ENCODE measurements at places on chromosomes 1 and 21.

GRCh38 chr1:66464802-66465201 lies 69.2 kb upstream of the SGIP1 start:
- no peak for DNase-seq

- DNase-seq = no peak
These were observed 137.8 kb downstream of the KIF26B start for GRCh38 chr1:245292553-245292952.

GRCh38 chr1:156766298-156767100 lies 836 bp upstream of the PRCC start:
- DNase-seq = no peak

- DNase-seq = no peak
These were observed 60.2 kb downstream of the ODF2L start for GRCh38 chr1:86335916-86336315.

DNA sequence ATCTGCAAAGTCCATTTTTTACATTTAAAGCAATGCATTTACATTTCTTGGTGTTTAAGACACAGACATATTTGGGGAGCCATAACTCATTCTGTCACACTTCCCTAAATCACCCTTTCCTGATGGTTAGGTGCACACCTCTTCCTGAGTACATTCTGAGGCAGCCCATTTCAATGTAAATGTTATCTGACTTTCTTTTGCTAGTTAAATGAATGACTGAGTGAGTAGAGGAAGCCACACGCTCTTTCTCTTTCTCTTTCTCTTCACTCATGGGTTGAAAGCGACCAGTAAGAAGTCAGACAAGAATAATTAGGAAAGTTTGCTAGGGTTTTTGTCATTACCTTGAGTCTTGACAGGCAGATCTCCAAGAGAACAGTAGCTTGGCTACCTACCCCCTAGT lies 143.1 kb downstream of the S1PR1 start:
- DNase-seq = no peak

DNA sequence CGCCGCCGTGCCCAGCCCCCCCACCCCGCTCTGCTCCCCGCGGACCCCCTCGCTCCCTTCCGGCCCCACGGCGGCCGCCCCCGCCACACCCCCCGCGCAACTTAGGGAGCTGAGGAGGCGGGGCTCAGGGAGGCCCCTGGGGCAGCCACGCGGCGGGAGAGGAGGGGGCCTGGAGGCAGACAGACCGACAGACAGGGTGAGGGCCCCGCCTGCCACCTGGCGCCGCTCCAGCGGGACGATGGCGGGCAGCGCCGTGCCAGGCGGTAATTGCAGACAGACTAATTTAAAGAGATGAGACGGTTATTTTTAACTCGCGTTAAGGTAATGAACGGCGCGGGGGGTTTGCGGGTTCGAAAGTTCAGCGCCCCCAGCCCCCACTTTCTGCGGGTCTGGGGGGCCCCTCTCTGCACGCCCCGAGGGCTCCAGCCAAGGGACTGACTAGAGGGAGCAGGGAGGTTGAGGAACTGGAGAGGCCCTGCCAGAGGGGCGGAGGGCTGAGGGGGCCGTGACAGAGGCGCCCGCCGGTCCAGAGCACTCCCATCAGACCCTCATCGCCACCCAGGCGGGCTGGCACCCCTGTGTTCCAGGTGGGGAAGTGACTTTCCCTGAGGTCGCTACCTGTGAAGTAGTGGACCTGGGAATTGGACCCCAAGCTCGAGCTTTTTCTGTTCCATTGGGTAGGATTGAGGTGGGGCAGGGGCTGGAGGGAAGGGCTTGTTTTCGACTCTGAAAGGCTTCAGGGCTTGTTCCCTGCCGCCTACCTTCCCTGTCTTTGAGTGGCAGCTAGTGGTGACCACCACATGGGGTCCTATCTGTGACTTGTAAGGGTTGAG lies 5.4 kb downstream of the FOXO6 start:
- DNase-seq = no peak

DNA sequence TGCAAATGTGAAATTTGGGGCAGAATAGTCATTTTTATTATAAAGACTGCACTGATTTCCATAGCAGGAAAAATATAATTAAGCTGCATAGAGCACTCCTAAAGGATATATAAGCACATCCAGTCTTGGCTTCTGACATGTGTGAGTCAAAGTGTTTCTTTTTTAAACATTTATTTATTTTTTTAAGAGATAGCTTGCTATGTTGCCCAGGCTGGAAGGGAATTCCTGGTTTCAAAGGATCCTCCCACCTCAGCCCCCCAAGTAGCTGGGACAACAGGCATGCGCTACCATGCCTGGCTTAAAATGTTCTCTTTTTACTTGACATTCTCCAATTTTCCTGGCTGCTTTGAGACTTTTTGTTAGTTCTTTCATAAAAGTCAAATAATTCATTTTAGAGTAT lies 126.1 kb downstream of the HMCN1 start:
- DNase-seq = no peak

- DNase-seq = no peak
These were observed 10.4 kb downstream of the KDM4A start for GRCh38 chr1:43660355-43660754.

DNA sequence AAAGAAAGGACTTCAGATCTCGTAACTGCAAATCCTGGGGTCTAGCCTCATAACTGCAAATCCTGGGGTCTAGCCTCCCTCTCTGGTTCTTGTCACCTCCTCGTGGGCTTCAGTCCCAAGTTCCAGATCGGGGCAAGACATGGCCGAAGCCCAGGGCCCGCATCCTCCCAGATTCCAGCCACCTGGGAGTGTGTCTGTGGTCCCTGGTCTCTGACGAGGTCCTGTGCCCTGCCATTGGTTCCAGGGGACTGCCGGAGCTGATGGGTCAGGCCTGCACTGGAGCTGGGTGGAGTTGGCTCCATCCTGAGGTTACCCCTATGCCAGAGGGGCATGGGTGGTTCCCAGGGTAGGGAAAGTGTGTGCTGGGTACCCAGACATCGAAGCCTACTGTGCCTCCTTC lies 17.7 kb upstream of the C1orf174 start:
- DNase-seq = no peak

DNA sequence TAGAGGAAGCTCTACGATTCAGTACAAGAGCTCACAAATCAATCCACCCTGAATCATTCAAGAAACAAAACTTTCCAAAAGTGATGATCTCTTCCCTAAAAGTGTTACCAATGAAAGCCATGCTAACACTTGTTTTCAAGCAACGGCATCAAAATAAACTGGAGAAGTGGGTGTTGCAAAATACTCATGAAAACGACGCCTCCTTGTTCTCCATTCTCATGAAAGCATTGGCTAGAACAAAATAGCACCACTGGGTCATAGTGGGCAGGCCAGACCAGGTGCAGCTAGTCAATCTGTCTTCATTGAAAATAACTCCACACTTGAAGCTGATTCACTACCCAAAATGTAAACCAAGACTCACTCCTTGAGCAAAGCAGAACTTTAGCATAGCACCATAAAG lies 4.3 kb downstream of the TIAM1 start:
- DNase-seq = no peak

DNA sequence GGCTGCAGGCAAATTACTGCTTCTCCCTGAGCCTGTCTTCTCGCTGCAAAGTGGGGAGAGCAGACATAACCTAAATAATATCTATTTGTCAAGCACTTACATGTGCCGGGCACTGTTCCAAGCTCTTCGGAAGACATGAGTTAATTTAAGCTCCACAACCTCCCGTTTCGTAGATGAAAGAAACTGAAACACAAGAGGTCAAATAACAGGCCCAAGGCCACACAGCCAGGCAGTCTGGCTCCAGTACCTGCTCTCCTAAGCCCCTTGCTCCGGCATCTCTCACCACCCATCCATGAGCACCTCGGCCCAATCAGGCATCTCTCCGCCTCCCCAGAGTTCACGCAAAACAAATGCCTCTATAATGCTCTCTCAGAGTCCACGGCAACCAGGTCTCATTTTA lies 65.4 kb downstream of the TAS1R2 start:
- no peak for DNase-seq

DNA sequence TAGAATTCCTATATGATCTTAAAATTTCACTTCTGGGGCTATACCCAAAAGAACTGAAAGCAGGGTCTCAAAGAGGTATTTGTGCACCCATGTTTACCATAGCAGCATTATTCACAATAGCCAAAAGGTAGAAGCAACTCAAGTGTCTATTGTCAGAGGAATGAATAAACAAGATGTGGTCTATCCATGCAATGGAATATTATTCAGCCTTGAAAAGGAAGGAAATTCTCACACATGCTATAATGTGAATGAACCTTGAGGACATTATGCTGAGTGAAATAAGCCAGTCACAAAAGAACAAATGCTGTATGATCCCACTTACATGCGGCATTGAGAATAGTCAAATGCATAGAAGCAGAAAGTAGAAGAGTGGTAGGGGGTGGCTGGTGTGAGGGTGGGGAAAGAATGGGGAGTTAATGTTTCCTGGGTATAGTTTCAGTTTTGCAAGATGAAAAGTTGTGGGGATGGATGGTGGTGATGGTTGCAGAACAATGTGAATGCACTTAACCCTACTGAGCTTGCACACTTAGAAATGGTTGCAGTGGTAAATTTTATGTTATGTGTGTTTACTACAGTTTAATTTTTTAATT lies 122.4 kb downstream of the TOMM20 start:
- DNase-seq = no peak

- peak; percentile 56 for DNase-seq
These were observed 1.5 kb upstream of the THRAP3 start for GRCh38 chr1:36222481-36223380.
